Fibroblast of the aortic adventitia (primary cell): ENCODE measurements at places on chromosomes 16 and 17. TPM values are rescaled to one million over a fixed set of nuclear protein-coding genes. Genes with fewer than 3 reads are reported as not detected.

KRT24 gene
- total RNA-seq: not detected in 2 replicates

CMTM2 gene
- not detected in 2 replicates for total RNA-seq

TMEM92 gene
- 0.09 TPM in 1 of 2 replicates, not detected in the other for total RNA-seq

DNA sequence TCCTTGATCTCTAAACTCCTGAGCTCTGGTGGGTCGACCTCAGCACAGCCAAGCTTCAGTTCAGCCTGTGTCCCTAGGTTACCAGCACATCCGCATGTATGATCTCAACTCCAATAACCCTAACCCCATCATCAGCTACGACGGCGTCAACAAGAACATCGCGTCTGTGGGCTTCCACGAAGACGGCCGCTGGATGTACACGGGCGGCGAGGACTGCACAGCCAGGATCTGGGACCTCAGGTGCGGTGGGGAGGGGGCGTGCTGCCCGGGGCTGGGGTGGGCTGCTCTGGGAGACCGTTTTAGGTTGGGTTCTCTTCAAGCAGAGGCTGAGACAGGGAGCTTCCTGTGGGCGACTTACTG, 1.1 kb downstream of the MLST8 start:
- no peak for DNase-seq

GRCh38 chr17:49003557-49004511, 6.6 kb downstream of the IGF2BP1 start:
- DNase-seq: no peak

GRCh38 chr16:1435921-1436697, 5.2 kb downstream of the PERCC1 start:
- DNase-seq: no peak

DNA sequence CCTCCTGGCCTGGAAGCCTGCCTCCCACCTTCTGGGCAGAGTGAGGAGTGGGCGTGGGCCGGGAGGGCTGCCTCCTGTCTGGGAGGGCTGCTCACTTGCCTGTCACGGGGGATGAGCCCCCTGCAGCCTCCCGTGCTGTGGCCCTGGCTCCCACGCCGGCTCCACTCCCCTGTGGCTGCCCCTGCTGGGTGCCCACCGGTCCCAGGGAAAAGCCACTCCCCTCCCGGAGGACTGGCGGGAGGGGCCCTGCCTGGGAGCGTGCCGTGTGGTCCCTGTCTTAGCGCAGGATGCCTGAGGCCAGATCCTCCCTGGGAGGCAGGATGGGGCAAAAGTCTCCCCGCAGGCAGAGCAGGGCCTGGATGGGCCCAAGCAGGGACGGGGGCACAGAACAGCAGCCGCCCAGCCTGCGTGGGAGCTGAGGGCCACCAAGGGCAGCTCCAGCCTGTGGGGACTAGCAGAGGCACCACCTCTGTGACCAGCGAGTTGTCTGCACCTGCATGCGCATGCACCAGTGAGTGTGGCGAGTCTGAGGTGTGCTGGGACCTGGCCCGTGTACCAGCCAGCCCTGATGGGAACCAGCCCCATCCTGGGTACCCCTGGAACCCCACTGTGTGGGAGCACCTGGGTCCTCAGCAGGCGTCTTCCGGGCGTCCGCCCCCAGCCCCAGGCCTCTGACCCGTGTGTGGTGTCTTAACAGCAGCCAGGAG, 339.9 kb downstream of the SEC14L1 start:
- DNase-seq: no peak
